ENCODE measurements at places on chromosomes 16 and 17.

DNA sequence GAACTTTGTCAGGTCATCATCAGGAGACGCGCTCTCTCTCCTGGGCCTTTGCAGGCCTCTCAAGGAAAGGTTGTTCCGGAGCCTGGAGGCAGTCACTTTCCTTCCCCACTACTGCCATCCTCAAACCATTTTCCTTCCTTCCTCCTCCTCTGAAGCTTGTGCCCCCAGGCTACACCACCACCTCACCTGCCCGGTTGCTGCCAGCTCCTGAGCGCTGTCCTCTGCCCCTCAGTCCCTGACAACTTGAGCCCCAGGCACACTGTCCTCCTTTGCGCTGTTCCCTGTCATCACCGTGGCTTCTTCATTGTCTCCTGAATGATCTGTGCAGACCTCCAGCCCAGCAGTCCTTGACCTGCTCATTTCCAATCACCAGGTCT lies 18.9 kb downstream of the CDRT4 start:
- DNase-seq: no peak

- DNase-seq: no peak
Measured at GRCh38 chr17:1192911-1193699, 13.3 kb upstream of the ABR start.

DNA sequence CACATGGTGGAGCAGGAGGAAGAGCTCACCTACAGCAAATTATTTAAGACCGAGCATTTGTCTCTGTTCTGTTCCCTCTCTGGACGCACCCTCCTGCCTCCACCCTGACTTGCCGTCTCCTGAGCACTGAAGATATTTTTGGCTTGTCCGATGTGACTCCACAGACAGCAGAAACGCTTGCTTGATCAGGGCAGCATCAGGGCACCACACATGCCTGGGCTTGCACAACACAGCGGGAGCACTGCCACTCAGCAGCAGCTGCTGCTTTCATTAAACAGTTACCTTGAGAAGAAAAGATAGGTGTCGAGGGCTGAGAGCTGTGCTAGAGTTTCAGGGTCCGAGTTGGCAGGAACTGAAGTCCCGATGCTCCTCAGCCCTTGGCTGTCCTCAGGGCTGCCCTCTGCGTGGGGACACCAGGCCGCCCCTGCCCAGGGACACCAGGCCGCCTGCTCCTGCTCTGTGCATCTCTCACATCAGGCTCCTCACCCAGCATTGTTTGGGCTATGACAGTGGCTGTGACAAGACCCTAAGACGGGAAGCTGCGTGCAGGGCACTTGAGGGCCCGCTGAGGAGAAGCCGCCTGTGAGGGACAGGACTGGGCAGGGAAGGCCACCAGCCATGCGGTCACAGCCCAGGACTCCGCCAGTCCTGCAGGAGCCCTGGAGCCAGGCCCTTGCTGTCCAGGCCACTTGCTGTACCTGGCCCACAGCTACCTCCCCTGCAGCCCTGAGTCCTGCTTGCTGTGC lies 21.3 kb upstream of the CDH15 start:
- DNase-seq: no peak

DNA sequence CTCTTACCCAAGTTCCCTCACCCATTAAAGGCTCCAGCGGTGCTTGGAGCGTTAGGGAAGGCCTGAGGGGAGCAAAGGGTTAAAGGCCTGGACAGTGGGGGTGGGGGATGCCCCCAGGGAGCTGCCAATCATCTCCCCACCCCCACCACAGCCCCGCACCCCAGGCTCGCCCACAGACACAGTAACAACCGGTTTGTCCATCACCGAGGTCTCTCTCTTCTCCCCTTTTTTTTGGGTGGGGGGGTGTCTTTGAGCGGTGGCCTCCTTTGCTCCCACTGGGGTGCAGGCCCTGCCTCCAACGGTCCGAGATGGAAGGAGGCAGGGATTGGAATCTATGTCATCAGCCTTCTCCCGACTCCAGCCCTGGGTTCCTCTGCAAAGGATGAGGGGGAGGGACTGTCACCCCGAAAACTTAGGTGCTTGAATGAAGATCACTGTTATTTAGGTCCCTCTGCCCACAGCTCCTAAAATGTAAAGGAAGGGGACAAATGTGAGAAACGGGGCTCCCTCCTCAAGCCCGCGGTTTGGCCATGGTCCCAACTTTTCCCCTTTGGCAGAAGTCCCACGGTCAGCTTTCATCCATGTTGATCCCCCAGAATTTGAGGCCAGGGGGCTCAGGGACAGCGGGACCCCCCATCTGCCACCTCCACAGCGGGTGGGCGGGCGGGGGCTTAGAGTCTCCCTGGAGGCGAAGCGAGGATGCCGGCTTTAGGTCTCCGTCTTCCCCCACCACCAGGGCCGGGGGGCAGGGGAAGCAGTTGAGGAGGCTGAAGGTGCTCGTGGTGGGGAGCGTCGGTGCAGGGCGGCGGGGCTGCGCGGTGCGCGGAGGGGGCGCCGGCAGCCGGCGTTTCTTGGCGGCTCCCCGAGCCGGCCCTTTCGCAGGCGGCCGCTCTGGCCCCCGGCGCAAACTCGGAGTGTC lies 1.7 kb downstream of the EPOP start:
- no peak for DNase-seq

- no peak for DNase-seq
Measured at GRCh38 chr17:45061606-45062205, 589 bp downstream of the NMT1 start.

GRCh38 chr16:19706846-19707245 lies 11.2 kb downstream of the KNOP1 start:
- no peak for DNase-seq

All from Calu3 (cell line).